ENCODE measurements at places on chromosomes 4 and X.

DNA sequence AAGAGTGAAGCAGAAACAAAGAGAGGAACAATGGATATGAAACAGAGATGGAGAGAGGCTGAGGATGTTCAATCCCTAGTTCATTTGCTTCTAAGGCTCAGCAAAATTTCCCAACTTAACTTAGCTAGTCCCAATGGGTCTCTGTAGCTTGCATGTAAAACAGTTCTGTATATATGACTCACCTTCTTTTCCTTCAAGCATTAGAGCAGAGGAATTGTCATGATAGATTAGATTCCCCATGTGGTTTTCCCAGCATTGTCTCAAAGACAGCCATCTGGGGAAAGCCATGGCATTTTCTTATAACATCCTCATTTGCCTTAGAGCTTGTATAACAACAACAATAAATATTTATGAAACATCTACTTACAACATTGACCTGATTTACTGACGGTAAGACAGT, 93.9 kb upstream of the GATB start:
- DNase-seq: no peak

DNA sequence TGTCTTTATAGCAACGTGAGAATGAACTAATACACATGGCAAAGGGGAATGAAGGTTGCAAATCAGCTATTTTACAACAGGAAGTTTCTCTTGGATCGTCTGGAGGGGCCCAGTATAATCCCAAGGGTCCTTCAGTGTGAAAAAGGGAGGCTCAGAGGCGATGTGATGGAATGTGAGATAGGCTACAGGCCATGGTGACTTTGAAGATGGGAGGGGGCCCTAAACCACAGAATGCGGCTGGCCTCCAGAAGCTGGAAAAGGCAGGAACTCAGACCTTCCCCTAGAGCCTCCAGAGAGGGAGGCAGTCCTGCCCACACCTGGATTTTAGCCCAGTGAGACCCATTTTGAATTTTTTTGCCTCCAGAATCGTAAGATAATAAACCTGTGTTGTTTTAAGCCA, 69.4 kb upstream of the PGM2 start:
- no peak for DNase-seq

GRCh38 chr4:184978211-184978610, 40.1 kb upstream of the HELT start:
- no peak for DNase-seq

DNA sequence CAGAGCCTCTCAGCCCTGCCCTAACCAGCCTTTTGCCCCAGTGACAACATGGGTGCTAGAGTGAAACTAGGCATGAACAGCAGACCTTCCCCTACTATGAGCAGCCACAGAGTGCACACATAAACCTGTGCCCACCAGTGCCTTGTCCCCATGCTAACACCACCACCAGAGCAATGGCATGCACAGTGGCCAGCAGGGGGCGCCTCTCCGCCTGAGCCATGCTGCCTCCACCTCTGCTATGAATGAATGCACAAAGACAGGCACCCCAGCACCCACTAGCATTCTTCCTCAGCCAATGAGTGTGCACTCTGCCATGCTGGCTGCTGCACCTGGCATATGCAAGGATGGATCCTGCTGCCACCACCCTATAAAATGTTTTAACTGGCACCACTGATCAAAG, 286.9 kb upstream of the FGF16 start:
- DNase-seq: no peak

GRCh38 chr4:80180743-80181142, 16.6 kb upstream of the PRDM8 start:
- no peak for DNase-seq
